ENCODE measurements at places on chromosomes 7 and 10.

DNA sequence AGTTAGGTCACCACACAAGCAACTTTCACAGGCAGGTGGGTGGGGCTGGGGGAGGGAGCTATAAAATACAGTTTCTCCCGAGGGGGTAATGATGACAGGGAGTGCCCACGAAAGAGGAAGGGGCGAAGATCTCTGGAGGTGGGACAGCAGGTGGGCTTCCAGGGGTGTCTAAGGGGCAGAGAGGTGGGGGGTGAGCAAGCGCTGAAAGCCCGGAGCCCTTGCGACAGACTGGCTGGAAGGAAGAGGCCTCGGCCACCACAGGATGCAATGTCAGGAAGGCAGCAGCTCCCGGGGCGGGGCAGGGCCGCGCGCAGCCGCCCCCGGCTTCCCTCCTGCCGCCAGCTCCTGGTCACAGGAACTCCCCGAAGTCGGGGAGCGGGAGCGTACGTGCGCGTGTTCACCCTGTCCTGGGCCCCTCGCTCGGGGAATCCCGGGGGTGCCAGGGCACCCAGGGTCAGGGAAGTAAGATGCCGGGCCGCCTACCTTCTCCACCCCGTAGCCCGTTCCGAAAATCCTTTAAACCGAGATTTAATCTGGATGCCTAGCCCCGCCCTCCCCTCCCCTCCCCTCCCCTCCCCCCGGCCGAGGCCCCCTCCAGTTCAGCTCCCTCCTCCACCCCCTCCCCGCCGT is 105.2 kb upstream of the PPIF start:
- DNase-seq, result no peak

- peak; percentile 77 for DNase-seq
Measured at GRCh38 chr10:9331583-9332008, 1277.1 kb downstream of the GATA3 start.

DNA sequence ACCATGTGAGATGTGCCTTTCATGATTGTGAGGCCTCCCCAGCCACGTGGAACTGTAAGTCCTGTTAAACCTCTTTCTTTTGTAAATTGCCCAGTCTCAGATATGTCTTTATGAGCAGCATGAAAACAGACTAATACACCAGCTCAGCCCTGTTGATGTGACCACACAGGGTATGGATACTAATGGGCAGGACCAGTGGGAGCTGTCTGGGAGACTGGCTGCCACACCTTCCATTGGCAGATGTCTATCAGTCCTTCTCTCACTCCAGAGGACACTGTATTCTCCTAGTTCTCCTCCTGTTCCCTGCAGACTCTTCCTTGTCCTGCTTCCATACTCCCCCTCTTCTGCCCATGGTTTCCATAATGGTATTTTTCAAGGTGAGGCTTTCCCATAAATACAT is 104.4 kb downstream of the PRLHR start:
- DNase-seq, result no peak

GRCh38 chr7:27157702-27158431 is 1.4 kb upstream of the HOXA7 start:
- no peak for DNase-seq

- DNase-seq, result no peak
Measured at GRCh38 chr10:124236136-124236535, 142.7 kb upstream of the CHST15 start.

DNA sequence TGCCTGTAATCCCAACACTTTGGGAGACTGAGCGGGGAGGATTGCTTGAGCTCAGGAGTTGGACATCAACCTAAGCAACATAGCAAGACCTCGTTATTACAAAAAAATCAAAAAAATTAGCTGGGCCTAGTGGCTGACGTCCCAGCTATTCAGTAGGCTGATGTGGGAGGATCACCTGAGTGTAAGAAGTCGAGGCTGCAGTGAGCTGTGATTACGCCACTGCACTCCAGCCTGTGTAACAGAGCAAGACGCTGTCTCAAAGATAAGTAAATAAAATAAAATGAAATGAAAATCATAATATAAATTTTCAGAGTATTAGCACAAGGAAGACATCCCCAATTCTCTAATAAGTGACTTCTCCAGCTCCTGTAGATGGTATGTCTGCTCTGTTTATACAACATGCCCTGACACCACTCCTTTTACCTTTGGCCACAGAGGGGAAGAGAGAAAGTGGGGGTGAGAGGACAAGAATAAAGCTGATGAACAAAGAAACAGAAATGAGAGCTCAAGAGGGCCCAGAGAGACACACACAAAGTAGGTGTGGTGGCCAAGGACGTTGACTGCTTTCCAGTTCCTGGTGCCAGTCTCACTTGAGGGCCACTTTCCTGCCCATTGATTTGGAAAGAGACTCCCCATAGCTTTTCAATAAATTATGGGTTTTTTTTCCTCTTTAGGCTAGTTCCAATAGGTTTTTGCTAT is 62.9 kb downstream of the PTTG1IP2 start:
- no peak for DNase-seq

- no peak for DNase-seq
Measured at GRCh38 chr10:3960496-3960895, 175.5 kb upstream of the KLF6 start.

GRCh38 chr10:74255214-74255613 is 104.2 kb downstream of the ADK start:
- DNase-seq, result no peak

DNA sequence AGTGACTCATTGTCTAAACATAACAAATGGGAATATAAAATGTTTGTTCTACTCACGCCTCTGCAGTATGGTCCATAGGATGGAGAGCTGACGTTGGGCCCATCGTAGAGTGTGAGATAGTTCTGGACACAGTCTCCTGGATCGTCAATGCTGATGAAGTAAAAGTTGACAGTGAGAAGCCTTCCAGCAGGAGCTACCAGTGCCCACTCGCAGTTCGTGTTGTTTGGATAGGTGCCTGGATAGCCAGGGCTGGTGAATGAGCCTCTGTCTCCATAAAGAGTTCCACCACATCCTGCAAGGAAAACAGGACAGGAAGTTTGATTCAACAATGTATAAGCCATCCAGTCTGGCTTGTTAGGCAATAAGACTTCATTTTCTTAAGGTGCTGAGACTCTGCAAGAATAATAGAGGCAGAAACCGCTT is 79.6 kb downstream of the OR13A1 start:
- DNase-seq, result no peak

DNA sequence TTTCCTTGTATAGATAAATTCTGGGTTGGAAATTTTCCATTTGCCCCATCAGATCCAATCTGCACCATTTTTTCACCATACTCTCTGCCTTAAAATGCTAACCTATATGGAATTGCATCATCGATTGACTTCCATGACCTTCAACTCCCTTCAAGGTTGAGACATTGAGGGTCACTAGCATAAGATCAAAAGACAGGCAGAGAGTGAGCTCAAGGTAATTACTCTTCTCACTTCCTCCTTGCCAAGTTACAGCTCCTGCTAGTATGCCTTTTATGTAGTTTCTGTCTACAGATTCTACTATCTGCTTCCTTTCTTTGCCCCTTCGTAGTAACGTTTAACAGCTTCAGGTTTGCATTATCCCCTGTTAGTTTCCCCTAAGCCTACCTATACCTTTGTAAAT is 1127.7 kb upstream of the LRRTM3 start:
- DNase-seq, result no peak

DNA sequence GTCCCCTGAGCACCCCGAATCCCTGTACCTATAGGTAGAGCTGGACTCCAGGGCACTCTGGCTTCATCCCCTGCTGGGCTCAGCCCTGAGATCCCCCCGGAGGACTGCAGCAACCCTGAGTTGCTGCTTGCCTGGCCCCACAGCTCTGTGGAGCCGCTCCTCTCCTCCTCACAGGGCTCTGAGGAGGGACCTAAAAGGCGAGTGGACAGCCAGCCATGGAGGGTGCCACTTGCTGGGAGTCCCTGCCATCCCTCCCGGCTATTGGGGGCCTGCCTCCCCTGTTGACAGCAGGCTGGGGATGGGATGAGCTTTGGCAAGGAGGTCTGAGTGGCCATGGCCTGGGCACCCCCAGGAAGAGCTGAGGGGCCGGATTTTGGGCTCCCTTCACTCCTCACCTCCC is 28.0 kb upstream of the RASGEF1A start:
- no peak for DNase-seq

DNA sequence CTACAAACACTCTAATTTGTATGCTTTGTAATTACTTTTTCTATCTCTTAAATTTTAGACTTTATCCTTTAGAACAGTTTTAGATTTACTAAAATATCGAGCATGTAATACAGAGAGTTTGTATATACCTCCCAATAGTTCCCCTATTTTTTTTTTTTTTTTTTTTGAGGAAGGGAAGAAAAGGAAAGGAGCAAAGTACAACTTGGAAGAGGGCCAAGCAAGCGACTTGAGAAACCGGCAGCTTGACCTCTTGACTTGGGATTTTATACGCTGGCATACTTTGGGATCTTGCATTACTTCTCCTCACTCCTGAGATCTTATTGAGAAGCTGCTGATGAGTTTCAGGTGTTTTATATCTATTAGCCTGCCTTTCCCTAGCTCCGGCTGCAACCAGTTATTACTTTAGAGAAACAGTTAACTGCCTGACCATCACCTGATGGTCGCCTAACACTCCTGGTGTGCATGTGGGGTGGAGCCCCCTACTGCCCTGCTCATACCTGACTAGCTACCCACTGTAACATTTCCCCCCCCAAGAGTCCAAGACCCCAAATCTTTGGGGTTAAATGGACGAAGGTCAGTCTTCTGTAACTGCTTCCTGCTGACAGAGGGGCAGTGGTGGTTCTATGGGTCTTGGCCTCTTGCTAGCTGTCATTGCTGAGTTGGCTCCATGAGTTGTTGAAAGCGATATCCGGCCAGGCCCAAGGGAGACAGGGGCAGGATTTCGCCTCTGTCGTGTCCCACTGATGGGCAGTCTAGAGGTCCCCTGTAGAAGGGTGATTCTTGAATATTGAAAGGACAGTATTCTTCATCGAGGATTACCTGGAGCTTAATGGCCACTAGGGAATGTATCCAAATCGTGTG is 28.5 kb downstream of the MKLN1 start:
- DNase-seq, result peak; percentile 37

DNA sequence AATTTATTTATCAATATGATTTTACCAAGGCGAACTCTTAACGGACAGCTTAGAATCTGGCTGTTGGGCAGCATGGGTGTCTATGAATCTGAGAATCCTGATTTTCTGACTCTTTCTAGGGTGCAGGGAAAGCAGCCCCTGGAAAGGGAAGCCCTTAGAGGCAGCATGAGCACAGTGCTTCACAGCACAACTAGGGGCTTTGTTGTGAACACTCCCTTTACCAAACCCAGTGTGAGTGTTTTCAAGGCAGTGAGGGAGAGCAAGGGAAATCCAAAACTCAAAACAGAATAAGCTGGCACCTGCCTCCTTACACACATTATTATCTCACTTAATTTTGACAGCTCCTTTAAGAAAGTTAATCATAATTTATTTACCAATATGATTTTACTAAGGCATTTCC is 116.3 kb upstream of the CSTF2T start:
- no peak for DNase-seq

DNA sequence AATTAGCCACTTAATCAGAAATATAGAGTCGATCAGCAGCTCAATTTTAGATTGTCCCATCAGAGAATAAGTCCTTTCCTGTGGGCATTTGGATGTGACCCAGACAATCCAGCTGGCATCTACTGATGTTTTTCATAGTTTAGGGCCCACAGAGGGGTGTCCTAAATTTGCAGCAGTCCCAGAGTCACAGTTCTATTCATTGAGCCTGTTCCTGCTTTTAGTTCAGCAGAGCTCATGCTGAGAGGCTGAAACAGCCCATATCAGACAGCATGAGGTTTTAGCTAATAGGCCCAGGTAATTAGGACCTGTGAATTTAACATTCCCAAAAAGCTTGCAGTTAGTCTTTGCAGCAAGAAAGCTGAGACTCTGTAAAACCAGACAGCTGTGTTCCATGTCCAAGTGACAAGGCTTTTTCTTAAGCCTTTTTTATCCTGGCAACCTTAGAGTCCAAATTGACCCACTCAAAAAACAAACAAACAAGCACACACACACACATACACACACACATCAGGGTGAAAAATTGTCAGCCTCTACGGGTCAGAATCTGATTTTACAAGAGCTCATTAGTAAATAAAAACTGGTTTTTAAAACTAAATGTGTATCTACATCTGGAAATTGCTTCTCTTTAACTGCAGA is 33.7 kb downstream of the ANKIB1 start:
- no peak for DNase-seq

DNA sequence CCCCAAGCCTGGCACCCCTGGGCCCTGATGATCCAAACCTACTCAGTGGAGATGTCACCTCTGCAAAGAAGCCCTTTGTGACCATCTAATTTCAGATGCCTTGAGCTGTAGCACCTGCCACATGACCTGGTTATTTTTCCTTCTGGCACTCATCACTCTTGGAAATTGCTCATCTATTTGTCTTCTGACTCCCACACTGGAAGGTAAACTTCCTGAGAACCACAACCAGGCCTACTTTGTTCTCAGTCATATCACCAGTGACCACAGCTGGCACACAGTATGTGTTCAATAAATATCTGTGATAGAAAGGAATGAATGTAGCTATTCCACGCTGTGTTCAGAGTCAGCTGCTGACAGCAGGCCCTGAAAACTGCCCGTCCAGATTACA is 97.1 kb downstream of the SH3PXD2A start:
- no peak for DNase-seq

- DNase-seq, result no peak
Measured at GRCh38 chr10:73522263-73522662, 26.4 kb upstream of the PPP3CB start.

DNA sequence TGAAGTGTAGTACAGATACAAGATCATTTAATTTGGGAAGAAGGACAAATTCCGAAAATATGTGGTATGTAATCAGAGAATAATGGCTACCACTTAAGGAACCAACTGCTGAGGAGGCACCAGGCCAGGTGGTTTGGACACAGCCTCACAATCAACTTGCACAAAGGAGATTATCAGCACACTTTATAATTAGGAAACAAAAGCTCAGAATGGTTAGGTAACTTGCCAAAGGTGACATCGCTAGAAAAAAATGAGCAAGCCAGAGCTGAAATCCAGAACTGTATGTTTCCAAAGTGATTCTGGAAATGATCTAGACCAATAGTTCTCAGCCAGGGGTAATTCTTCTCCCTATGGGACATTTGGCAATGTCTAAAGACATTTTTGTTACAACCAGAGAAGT is 36.6 kb downstream of the ERCC6 start:
- no peak for DNase-seq

GRCh38 chr7:14806891-14807290 is 95.7 kb downstream of the DGKB start:
- DNase-seq, result no peak

- DNase-seq, result no peak
Measured at GRCh38 chr10:125092564-125093031, 67.8 kb downstream of the CTBP2 start.

GRCh38 chr10:104109908-104110662 is 11.9 kb upstream of the SFR1 start:
- peak; percentile 12 for DNase-seq

DNA sequence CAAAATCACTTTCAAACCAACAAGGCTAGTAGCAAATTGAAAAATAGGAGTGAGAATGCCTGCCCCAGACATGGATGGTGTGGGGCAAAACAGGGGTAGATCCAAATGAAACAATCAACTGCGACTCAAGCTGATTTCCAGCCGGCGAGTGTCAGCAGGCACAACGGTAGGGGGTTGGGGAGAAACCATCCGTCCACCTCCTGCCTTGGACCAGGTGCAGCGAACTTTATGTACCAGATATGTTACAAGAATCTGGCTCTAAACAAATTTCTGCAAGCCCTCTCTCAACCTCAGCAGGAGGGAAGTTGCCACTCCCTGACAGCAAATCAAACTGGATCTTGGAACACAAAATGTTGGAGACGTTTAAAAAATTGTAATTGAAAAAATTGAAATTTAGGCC is 45.2 kb downstream of the PYROXD2 start:
- DNase-seq, result no peak

- peak; percentile 32 for DNase-seq
Measured at GRCh38 chr7:129423700-129424410, 10.4 kb upstream of the STRIP2 start.

GRCh38 chr7:2450198-2451107 is 25.7 kb downstream of the GRIFIN start:
- no peak for DNase-seq

All from OCI-M1 (cell line).